ENCODE measurements at places on chromosomes 4 and X.

GRCh38 chr4:86596807-86597206 lies 2.7 kb downstream of the PTPN13 start:
- DNase-seq, result no peak

- DNase-seq, result no peak
Measured at GRCh38 chr4:76511947-76512346, 76.9 kb downstream of the SHROOM3 start.

DNA sequence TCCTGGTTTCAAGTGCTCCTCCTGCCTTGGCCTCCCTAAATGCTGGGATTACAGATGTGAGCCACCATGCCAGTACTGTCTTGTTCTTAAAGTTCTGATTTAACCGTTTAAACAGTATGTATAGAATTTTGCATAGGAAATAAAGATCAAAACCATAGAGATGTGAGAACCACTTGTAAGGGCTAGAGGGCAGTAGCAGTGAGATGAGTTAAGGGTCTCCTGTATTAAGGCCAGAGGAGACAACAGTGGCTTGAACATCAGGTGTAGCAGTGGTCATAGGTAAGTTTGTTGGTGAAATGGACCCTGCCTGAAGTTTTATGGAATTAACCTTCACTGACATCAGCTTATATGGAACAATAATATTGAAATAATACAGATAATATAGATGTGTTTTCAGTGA lies 155.7 kb downstream of the SLC4A4 start:
- no peak for DNase-seq

GRCh38 chr4:43765514-43765913 lies 683.1 kb downstream of the KCTD8 start:
- no peak for DNase-seq

GRCh38 chr4:139773560-139774318 lies 108.1 kb downstream of the MGST2 start:
- no peak for DNase-seq

- no peak for DNase-seq
Measured at GRCh38 chr4:118087366-118087765, 53.1 kb downstream of the NDST3 start.

- DNase-seq, result peak; percentile 72
Measured at GRCh38 chrX:12894074-12895030, 12.1 kb upstream of the TLR8 start.

- DNase-seq, result no peak
Measured at GRCh38 chrX:20680998-20681397, 414.3 kb upstream of the RPS6KA3 start.

DNA sequence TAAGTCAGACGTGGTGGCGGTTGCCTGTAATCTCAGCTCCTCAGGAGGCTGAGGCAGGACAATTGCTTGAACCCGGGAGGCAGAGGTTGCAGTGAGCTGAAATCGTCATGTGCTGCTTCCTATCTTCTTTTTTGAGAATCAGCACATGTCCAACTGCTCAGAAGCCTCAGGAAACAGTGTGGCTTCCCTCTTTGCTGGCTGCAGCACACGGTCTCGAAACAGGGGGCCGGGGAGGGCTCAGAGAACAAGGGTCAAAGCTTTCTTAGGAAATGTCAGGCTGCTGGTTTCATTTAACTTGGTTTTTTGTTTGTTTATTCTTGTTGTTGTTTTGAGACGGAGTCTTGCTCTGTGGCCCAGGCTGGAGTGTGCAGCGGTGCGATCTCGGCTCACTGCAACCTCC lies 31.3 kb downstream of the CRLF2 start:
- no peak for DNase-seq

GRCh38 chrX:80181079-80181478 lies 166.5 kb downstream of the TBX22 start:
- peak; percentile 30 for DNase-seq

GRCh38 chr4:152424977-152425376 lies 110.9 kb downstream of the FBXW7 start:
- DNase-seq, result no peak

- DNase-seq, result no peak
Measured at GRCh38 chr4:74056114-74056857, 17.8 kb upstream of the CXCL3 start.

GRCh38 chr4:47801481-47802002 lies 36.3 kb downstream of the CORIN start:
- DNase-seq, result no peak

DNA sequence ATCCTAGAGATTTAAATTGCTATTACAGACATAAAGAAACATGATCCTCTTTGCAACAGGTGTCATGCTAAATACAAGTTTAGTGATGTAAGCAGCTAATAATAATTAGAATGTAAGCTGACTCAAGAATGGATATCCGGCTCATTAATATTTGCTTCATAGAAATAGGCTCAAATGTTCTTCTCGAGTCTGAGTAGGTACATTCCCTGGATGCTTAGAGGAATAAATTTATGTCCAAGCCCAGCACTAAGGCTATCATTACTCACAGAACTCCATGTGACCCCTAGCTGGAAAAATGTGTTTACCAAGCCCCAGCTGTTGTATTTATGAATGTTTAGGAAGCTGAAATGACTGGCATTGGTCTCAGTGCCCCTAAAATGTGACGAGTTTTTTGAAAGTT lies 87.6 kb upstream of the TSPAN7 start:
- DNase-seq, result no peak

- DNase-seq, result no peak
Measured at GRCh38 chr4:6680372-6681034, 13.2 kb upstream of the S100P start.

- DNase-seq, result no peak
Measured at GRCh38 chrX:101230636-101231035, 11.1 kb downstream of the DRP2 start.

GRCh38 chr4:2172161-2172560 lies 69.8 kb downstream of the HAUS3 start:
- DNase-seq, result no peak

DNA sequence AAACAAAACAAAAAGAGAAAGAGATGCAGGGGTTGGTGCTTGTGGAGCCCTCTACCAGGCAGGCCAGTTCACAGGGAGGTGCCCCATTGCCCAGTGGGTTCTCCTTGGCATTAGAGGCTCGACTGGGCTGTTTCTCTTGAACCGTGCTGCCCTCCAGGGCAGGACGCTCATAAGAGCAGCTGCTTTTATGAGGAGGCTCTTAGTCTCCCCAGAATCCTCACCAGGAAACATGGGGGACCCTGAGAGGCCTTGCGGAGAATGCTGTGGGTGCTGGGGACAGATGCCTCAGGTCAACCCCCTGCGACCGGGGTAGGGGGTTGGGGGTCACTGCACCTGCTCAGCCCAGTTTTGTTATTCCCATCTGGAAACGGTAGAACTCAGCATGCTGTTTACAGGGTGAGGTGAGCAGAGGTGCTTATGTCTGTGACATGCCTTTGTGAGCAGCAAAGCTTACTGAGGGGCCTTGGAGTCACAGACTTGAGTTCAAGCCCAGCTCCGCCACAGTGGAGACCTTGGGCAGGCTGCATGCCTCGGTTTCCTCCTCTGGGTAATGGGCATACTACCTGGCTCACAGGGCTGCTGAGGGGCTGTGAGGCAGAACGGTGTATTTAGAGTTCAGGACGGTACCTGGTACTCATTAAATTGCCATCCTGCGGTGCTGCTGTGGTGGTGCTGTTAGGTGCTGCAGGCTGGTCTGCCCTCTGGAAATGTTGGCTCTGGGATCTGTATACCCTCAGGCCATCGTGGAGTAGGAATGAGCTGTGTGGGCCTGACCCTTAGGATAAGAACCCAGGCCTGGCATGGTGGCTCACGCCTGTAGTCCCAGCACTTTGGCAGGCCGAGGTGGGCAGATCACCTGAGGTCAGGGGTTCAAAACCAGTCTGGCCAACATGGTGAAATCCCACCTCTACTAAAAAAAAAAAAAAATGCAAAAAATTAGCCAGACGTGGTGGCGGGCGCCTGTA lies 5.7 kb downstream of the TBC1D14 start:
- no peak for DNase-seq

DNA sequence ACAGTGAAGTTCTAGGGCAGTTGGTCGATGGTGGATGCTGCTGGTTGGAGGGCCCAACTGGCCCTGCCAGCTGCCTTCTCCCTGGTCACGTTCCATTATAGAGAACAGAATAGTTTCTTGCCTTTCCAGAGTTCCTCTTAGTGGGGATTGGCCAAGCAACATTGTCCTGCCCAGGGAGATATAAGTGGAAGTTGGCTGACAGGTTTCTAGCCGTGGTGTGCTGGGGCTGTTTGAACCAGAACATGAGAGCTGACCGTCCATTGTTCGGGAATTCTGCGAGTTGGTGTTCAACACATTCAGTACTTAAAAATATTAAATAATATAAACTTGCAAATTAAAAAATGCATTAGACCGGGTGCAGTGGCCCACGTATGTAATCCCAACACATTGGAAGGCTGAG lies 3.5 kb upstream of the AFAP1 start:
- no peak for DNase-seq

- DNase-seq, result no peak
Measured at GRCh38 chr4:33091961-33092360, 2371.8 kb downstream of the PCDH7 start.

- no peak for DNase-seq
Measured at GRCh38 chr4:53863736-53864365, 200.6 kb downstream of the CHIC2 start.

DNA sequence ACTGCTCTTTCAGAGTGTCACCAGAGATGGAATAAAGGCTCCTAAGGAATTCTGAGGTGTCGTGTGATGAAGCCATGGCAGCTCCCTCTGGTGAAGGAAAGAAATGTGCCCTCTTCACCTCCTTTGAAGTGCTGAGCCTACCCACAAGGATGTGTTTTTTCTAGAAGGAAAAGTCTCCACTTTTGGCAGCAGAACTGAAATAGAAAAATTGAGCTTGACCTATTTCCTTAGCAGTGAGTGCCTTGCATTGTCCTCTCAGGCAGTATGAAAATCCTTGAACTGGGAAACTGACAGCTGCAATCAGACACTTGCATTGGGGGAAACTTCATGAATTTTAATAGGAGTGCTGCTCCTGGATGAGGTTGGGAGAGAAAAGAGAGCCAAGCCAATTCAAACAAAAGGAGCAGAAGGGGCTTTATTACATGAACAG lies 95.2 kb downstream of the DCLK2 start:
- no peak for DNase-seq

DNA sequence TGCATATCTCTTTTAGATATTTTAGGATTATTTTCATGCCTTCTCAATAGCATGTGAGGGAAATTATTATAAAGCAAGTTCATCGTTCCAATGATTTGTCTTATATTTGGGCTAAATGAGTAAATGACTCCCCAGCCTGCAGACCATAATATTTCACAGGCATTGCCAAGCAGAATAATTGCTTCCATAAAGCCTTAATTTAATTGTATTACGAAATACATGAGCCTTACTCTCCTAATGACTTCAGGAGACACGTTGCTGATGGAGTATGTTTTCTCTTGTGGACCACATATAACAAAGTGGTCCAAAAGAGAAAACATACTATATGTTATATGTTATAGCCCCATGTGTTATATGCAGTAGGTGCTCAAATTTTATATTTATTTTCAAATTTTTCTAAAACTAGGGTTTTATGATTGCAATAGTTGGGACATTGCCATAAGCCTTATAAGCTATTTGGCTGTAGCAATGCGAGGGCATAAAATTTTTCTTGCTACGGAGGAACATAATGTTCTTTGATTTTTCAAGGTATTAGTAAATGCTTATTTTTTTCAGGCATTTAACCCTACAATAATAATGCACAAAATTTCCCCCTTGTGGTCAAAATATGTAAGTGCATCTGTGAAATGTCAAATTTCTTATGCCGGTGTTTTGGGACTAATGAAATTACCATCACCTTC lies 26.2 kb upstream of the TMPRSS11D start:
- no peak for DNase-seq

DNA sequence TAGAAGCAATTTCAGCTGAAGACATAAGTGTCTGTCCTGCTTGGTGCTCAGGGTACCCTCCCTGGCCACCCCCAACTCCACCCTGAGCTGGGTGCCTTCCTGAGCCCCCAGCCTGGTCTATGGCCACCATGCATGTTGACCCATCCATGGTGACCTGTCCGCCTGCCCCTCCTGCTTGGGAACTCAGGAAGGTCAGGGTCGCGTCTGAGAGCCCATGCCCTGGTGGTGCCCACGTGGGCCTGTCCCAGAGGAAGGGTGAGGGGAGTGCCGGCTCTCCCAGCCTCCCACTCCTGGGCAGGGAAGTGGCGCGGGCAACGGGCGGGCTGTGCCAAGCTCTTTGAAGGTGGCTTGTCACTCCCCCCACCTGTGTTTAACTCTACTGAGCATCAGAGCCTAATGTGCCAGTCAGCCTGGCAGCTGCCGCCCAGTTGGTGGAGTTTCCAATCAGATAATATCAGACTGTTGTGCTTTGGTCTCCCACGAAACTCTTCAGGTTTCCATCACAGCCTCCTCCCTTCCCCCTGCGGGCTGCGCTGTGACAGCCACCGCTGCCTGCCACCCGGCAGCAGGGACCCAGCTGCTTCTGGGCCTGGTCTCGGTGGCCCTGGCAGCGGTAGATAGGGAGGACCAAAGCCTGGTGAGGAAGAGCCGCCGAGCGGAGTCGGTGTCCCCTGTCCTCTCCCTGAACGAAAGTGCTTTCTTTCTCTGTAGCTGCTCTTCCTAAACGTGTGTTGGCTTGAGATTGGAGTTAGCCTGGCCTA lies 4.8 kb downstream of the SH3BP2 start:
- no peak for DNase-seq

- DNase-seq, result no peak
Measured at GRCh38 chr4:144338834-144339233, 198.3 kb upstream of the GYPA start.

DNA sequence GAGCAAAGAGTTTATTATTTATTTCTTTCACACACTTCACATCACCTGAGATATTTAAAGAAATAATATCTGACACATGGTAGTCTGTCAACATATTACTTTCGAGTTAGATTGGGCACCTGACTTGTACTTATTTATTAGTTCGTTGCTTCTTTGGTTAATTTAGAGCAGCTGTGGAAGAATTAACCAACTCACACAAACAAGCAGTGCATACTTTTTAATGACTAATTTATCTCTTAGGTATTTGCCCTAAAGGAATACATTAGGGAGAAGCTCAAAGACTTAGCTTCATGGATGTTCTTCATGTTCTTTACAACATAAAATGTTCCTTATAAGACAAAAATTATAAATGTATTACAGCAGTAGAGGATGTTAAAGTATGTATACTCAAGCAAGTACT lies 242.9 kb downstream of the ARHGAP24 start:
- no peak for DNase-seq

- DNase-seq, result no peak
Measured at GRCh38 chr4:79211490-79211889, 114.4 kb downstream of the NAA11 start.

GRCh38 chr4:80948141-80948540 lies 82.4 kb upstream of the BMP3 start:
- no peak for DNase-seq
